Pancreas (tissue), 10 donors: ENCODE measurements at places on chromosomes 7 and 10. TPM values are rescaled to one million over a fixed set of nuclear protein-coding genes. Genes with fewer than 3 reads are reported as not detected.

DNA sequence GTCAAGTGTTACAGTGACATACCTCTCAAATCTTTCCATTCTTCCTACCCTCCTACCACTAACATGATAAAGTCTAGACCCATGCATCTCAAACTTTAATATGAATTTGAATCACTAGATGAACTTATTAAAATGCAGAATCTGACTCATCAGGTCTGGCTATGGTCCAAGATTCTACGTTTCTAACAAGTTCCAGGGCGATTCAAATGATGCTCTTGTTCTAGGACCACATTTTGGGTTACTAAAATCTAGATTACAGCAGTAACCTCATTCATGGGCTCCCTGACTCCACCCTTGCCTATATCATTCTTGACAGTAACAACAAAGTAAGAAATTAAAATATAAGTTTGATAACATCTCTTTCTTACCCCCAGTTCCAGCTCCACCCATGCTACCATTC is 124.8 kb upstream of the LSM8 start:
- DNase-seq, result no peak

- peak; percentile 75 for DNase-seq
Observed at GRCh38 chr7:100965723-100966541, 3.4 kb upstream of the MUC12 start.

DNA sequence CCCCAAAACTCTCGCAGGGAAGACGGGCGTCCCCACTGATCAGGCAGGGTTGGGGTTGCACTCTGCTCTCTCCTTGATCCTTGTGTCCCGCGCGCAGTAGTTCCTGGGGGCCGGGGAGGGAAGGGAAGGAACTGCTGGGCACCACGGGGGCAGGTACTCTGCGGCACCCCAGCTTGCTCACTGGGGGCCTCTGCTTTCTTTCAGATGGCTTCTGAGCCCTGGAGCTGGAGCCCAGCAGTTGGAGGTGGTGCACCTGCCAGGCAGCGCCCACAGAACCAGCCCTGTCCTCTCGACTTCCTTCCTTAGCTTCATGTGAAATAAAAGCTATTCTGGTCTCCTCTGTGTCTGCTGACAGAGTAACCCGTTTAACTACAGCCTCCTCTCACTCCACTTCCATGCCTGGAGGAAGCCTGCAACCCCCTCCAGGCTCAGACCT is 12.2 kb downstream of the PLAC9 start:
- no peak for DNase-seq

- no peak for DNase-seq
Observed at GRCh38 chr7:94848531-94848930, 58.9 kb upstream of the PPP1R9A start.

DNA sequence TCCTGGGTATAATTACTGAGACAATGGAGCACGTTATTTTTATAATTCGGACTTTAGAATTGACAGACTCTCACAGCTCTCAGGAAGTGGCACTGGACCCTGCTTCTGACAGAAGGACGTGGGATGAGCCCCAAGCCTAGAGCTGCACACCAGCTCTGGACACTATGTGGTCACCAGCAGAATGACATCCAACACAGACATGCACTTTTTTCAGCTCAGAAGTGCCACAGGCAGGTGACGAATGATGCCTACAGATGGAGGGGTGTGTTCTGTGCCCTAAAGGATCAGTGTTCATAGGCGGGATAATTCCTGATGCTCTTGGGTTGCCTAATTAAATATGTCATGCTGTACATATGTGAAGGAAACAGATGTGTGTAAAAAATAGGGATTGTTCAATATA is 87.9 kb downstream of the VIPR2 start:
- DNase-seq, result no peak

- DNase-seq, result no peak
Observed at GRCh38 chr10:132219486-132219885, 32.7 kb downstream of the DPYSL4 start.

GRCh38 chr7:141975806-141976523 is 2.4 kb upstream of the TAS2R38 start:
- peak; percentile 84 for DNase-seq

Gene MKI67
- total RNA-seq, result 0.69 TPM

Gene SNCG
- 2.6 TPM for total RNA-seq

Gene BEND7
- total RNA-seq, result 16.7 TPM

Gene ITPRID1
- 0.28 TPM for total RNA-seq
